T-helper 1 cell (primary cell): ENCODE measurements at places on chromosomes 4 and X.

- DNase-seq, result no peak
Observed at GRCh38 chr4:164524789-164525188, 229.1 kb upstream of the SMIM31 start.

DNA sequence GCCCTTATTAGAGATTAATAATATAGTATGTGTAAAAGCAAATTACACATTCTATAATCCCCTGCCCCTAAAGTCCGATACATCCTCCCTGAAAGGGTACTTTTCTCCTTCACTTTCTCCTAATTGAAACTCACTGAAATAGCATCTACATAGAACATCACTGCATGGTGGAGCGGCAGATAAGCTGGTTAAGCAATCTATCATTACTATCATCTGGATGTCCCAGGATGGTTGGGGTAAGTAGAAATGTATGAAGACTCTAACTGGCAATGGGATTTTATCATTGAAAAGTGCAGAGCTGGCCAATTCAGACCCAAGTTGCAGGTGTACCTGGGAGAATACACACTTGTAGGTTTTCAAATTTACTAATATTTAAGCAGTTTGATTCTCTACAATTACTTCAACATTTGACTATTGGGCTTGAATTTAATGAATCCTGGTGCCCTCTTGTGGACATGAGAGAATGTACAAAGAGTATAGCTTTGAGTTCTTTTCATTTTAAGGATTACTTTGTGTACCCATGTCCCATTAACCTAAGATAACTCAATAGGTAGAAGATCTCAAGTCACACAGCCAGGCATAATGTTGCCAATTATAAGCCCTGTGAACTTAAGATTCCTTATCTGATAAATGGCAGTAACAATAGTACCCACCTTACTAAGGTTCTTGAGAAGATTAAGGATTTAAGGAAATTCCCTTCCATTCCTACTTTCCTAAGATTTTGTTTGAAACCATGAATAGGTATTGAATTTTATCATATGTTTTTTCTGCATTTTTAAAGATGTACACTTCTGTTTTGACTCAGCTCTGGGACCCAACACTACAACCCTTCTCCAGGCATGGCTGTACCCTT is 69.8 kb downstream of the SHROOM3 start:
- no peak for DNase-seq

DNA sequence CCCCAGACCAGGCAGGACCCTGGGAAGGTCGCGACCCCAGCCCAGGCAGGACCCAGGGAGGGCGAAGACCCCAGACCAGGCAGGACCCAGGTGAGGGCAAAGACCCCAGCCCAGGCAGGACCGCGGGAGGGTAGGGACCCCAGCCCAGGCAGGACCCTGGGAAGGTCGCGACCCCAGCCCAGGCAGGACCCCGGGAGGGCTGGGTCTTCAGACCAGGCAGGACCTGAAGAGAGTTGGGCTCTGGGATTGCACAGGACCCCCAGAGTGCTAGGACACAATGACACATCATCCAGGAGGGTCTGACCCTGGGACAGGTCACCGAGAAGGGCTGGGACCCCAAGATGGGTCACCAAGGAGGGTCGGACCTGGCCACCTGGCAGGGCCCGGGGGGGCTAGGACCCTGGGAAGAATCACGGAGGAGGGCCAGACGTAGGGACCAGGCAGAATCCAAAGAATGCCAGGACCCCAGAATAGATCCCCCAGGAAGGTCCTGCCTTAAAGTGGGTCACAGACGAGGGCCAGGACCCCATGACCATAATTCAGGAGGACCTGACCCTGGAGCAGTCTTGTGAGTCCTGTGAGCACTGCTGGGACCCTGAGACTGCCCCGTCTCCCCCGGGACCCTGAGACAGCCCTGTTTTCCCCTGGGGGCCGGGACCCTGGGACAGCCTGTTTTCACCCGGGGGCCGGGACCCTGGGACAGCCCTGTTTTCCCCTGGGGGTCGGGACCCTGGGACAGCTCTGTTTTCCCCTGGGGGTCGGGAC is 1.4 kb downstream of the PCGF3 start:
- DNase-seq, result no peak

GRCh38 chrX:49089553-49089952 is 9.9 kb upstream of the WDR45 start:
- no peak for DNase-seq

GRCh38 chr4:132071815-132072214 is 1077.3 kb upstream of the PCDH10 start:
- no peak for DNase-seq

DNA sequence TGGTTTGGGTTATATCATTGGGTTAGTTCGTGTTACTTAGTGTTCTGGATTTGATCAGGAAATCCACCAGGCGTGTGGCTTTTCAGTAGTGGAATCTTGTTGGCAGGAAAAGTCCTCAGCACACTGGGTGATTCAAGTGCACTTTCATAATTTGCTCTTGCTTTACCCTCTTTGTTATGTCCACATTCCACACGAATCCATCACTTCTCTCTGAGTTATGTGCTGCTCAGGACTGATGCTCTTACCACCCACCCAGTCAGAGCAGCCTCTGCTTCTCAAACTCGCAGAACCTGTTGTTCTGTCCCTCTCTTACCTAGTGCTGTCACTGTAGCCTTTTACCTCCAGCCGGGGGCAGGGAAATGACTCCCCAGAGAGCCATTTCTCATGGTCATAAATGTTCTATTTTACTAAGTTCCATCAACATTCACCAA is 37.2 kb upstream of the SCRG1 start:
- no peak for DNase-seq

DNA sequence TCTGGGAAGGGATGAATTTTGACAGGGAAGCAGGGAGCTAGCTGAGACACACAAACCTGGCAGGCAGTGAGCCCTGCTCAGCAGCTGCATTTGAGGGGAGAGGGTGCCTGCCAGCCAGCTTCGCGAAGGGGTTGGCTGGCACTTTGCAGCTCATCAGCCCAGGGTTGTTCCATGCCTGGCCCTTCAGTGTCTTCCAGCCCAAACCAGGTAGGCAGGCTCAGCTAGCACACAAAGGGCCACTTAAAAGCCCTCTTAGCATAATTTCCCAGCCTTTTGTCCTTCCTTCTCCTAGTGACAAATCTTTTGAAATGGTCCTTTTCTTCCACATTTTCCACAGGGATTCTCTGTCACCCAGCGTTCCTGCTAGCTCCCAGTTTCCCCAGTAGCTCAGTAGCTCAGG is 4.3 kb upstream of the FRMPD3 start:
- DNase-seq, result no peak

DNA sequence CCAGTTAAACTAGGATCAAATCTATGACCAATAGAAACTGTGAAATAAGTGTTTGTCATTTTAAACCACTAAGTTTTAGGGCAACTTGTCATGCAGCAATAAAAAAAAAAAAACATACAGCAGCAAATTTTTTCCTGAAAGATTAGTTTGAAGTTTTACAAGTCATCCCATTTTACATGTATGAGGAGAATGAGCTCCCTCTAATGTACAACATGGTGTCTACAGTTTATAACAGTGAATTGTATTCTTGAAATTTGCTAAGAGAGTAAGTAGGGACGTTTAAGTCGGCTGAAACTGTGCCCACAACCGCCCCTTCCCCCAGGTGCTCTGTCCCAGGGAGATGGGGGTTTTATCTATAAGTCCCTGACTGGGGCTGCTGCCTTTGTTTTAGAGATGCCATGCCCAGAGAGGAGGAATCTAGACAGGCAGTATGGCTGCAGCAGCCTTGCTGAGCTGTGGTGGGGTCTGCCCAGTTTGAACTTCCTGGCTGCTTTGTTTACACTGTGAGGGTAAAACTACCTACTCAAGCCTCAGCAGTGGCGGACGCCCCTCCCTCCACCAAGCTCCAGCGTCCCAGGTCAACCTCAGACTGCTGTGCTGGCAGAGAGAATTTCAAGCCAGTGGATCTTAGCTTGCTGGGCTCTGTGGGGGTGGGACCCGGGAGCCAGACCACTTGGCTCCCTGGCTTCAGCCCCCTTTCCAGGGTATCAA is 499.3 kb upstream of the CT83 start:
- DNase-seq, result no peak

GRCh38 chrX:134388161-134389109 is 71.5 kb upstream of the HPRT1 start:
- DNase-seq, result no peak

DNA sequence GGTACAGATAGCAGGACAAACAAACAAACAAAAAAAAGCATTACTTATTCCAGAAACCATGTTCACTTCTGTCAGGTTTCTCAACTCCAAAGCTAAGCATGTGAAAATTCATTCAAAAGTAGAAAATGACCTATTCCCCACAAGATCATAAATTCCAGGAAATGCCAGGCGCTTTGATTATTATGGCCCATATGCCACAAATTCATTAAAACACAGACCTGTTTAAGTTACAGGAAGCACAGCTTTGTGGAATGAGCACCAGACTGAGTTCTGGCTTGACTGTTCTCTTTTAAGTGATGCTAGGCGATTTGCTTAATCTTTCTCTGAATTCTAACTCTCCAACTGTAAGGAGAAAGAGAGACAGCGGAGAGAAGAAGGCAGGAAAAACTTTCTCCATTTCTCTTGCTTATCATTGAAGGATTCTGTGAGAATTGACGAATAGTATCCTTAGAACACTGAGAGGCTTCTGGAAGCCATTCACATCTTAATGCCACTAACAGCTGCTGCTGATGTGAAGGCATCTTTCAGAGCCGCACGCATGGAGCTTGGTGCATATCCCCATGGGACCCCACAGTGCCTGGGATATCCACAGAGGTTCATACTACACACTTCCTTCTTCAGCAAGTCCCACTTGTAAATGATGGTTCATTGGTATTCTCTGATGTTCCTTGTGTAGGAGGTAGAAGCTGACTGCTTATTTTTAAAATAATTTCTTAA is 138.0 kb downstream of the ZNF674 start:
- no peak for DNase-seq

- DNase-seq, result no peak
Observed at GRCh38 chr4:165457793-165458192, 79.0 kb downstream of the CPE start.

- no peak for DNase-seq
Observed at GRCh38 chr4:101142259-101142658, 205.1 kb downstream of the PPP3CA start.

DNA sequence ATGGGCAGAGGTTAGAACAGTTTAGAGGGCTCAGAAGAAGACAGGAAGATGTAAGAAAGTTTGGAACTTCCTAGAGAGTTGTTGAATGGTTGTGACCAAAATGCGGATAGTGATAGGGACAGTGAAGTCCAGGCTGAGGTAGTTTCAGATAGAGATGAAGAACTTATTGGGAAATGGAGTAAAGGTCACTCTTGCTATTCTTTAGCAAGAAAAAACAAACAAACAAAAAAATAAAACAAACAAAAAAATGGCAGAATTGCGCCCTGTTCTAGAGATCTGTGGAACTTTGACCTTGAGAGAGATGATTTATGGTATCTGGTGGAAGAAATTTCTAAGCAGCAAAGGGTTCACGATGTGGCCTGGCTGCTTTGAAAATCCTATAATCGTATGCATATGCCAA is 185.1 kb upstream of the SFRP2 start:
- DNase-seq, result no peak

- DNase-seq, result no peak
Observed at GRCh38 chrX:119756926-119757635, 1.3 kb upstream of the SOWAHD start.

DNA sequence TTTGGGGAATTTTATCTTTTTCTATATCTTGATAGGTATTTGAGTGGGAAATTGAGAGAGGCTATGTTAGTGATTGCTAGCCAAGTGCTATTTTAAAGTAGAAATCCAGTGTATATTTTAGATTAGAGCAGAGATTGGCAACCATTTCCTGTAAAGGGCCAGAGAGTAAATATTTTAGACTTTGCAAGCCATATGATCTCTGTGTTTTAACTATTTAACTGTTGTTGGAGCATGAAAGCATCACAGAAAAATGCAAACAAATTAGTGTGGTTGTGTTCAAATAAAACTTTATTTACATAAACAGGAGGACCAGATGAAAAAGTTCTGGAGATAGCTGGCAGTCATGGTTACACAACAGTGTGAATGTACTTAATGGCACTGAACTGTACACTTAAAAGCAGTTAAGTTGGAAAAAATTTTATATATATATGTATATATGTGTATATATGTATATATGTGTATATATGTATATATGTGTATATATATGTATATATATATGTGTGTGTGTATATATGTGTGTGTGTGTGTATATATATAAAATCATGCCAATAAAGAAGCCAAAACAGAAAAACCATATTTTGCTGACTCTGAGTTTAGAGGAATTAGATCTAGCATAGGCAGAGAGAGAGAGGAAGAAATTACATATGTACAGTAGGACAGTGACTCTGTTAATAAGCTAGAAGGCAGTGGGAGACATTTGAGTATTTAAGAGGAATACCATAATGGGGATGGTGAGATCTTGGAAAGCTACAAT is 83.4 kb downstream of the TMEM164 start:
- DNase-seq, result no peak

DNA sequence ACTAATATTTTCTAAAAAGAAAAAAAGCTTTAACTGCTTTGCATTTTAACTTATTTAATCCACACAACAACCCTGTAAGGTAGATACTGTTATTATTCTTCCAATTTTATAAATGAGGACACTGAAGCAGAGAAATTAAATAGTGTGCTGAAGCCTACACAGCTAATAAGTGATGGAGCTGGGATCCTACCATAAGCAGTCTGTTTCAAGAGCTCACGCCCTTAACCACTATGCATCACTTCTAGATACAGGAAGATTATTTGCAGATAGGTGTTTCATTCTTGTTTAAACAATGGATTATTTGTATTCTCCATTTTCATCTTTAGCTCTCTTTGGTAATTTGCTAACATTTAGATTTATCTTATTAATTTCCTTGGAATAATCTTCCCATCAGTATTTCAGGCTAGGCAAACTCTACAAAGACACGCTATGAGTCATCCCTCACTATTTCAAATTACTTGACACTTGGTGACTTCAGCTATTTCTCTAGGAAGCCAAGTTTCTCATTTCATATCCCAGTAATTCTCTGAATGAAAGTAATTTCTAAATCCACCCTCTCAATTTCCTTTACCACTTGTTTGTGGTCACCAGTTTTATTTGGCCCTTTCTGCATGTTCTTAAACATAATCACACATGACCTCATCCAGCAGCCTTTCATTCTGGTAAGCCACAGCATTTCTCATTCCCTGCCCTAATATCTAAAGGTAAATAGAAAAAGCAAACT is 67.3 kb downstream of the ASB9 start:
- DNase-seq, result no peak

- DNase-seq, result no peak
Observed at GRCh38 chr4:120544838-120545237, 377.7 kb downstream of the PRDM5 start.

DNA sequence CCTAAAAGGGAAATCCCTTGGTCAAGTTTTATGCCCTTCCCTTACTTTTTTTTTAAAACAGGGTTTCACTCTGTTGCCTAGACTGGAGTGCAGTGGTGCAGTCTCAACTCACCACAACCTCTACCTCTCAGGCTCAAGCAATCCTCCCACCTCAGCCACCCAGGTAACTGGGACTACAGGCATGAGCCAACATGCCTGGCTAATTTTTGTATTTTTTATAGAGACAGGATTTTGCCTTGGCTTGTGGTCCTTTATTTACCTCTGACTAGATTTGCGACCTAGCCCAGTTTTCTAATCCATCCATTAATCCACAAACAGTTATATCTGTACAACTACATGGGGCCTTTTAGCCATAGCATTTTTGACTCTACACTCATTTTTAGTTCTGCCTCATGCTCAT is 23.7 kb downstream of the CDS1 start:
- DNase-seq, result no peak
